ENCODE measurements at places on chromosomes 3 and 15. TPM values are rescaled to one million over a fixed set of nuclear protein-coding genes. Genes with fewer than 3 reads are reported as not detected.

Gene CFAP100
- not detected for total RNA-seq

Gene PDZRN3
- total RNA-seq: 0.10 TPM

Gene HPS3
- 15.8 TPM for total RNA-seq

Gene NOX5
- total RNA-seq: not detected

Gene LRRC3B
- total RNA-seq: 0.10 TPM

Gene PAQR9
- total RNA-seq: not detected

Gene MTHFS
- total RNA-seq: 19.1 TPM

Gene ESYT3
- total RNA-seq: 0.21 TPM

Gene OCA2
- 0.10 TPM for total RNA-seq

Gene DZIP1L
- total RNA-seq: 0.21 TPM

Gene OR5K2
- total RNA-seq: not detected

Gene SLC49A4
- total RNA-seq: 27.5 TPM

Gene MYRIP
- not detected for total RNA-seq

Gene LHFPL4
- not detected for total RNA-seq

Gene CCDC54
- not detected for total RNA-seq

Gene PLSCR5
- not detected for total RNA-seq

Gene AGTR1
- 0.10 TPM for total RNA-seq

Gene PARP3
- 6.2 TPM for total RNA-seq

Gene ACAP2
- total RNA-seq: 143 TPM

Gene RASGRP1
- total RNA-seq: 64.9 TPM

Gene CAPN3
- 4.1 TPM for total RNA-seq

Gene SLC9C1
- 0.10 TPM for total RNA-seq

Gene AHSG
- not detected for total RNA-seq

Gene PARP15
- 44.4 TPM for total RNA-seq

Gene KIF7
- total RNA-seq: 0.21 TPM

Gene ARHGEF26
- total RNA-seq: 0.21 TPM

Gene ANKUB1
- not detected for total RNA-seq

Gene SETD5
- total RNA-seq: 79.2 TPM

Gene PIERCE2
- total RNA-seq: 0.31 TPM

Gene ADCY5
- not detected for total RNA-seq

Gene C3orf70
- total RNA-seq: not detected

Gene LRRC49
- total RNA-seq: 0.21 TPM

Gene CD86
- total RNA-seq: 50.1 TPM

Gene PRKAR2A
- total RNA-seq: 26.1 TPM

Gene EFCC1
- 0.10 TPM for total RNA-seq

Gene MIX23
- 16.1 TPM for total RNA-seq

Gene SLCO3A1
- total RNA-seq: 17.7 TPM

Gene POPDC2
- total RNA-seq: 21.5 TPM

Gene FETUB
- total RNA-seq: not detected

Gene NR1I2
- not detected for total RNA-seq

Gene IGSF11
- 0.10 TPM for total RNA-seq

Gene EPHB3
- total RNA-seq: 1.6 TPM

Gene ITIH1
- 0.52 TPM for total RNA-seq

Gene MKRN3
- total RNA-seq: 1.6 TPM
